Non-pigmented ciliary epithelial cell (primary cell): ENCODE measurements at places on chromosomes 6 and 20.

DNA sequence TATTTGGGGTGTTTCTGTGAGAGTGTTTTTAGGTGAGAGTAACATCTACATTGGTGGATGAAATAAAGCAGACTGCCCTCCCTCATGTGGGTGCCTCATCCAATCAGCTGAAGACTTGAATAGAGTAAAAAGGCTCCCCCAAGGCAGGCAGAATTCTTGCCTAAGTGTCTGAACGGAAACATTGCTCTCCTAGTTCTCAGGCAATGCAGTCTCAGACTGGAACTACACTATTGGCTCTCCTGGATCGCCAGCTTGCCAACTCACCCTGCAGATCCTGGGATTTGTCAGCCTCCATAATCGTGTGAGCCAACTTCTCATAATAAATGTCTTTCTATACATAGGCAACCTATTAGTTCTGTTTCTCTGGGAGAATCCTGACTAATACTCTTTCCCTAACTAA lies 5.5 kb upstream of the TMEM170B start:
- no peak for DNase-seq

GRCh38 chr6:100719883-100720682 lies 161.0 kb downstream of the ASCC3 start:
- DNase-seq = no peak

DNA sequence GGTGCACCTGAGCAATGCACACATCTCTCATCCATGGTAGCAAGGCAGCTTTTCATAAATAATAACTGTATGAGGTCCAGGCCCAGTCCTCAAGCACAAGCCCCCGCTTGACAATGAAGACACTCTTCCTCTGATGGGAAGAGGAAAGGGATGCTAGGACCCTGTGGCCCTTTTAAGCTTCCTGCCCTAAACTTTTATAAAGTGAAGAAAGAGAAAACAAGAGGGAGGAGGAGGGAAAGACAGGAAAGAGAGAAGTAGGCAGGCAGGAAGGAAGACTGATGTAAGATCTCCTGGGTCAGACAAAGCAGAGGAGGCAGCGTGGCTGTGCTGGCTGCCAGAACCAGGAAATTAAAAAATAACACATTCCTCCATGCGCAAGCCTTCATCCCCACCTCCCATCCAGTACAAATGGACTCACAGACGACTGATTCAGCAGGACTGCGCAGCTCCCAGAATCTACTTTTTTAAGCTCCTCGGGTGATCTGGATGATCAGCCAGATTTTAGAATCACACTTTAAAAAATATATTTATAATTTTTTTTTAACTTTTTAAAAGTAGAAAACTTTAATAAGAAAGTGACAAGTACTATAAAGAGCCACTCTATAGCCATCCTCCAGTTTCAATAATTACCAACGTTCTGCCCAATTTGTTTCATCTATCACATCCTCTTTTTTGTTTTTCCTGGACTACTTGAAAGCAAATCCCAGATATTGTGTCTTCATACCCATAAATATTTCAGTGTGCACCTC lies 16.5 kb downstream of the TNFAIP3 start:
- DNase-seq = no peak

DNA sequence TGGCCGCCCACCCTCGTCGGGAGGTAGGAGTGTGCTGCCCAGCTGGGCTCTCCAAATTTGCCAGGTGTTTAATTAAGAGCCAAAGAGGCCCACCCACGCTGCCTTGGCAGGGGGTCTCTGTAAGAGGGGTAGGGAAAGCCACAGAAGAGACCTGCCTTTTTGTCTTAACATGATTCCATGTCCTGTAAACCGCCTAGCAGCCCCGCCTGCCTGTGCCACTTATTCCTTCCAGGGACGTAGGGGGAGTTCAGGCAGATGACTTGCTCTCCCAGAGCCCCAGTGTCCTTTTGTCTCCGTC lies 2.1 kb downstream of the FAM210B start:
- DNase-seq = no peak

- no peak for DNase-seq
Observed at GRCh38 chr6:149129371-149130077, 188.0 kb upstream of the TAB2 start.

- DNase-seq = no peak
Observed at GRCh38 chr20:51959066-51959542, 156.8 kb upstream of the SALL4 start.

DNA sequence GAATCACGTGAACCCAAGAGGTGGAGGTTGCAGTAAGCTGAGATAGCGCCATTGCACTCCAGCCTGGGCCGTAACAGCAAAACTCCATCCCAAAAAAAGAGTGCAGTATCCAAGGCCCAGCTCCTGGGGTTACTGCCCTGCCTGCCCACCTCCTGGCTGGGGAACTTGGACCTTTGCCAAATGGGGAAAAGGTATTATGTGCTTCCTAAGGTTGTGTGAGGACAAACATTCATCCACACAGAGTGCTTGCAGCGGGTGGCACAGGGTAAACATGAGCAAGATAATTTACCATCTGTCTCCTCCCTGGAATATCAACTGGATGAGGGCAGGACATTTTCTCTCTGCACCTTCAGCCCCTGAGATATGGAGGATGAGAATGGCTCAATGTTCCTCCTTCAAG lies 94.9 kb upstream of the POPDC3 start:
- no peak for DNase-seq

- no peak for DNase-seq
Observed at GRCh38 chr6:157520596-157521361, 139.8 kb downstream of the ZDHHC14 start.

DNA sequence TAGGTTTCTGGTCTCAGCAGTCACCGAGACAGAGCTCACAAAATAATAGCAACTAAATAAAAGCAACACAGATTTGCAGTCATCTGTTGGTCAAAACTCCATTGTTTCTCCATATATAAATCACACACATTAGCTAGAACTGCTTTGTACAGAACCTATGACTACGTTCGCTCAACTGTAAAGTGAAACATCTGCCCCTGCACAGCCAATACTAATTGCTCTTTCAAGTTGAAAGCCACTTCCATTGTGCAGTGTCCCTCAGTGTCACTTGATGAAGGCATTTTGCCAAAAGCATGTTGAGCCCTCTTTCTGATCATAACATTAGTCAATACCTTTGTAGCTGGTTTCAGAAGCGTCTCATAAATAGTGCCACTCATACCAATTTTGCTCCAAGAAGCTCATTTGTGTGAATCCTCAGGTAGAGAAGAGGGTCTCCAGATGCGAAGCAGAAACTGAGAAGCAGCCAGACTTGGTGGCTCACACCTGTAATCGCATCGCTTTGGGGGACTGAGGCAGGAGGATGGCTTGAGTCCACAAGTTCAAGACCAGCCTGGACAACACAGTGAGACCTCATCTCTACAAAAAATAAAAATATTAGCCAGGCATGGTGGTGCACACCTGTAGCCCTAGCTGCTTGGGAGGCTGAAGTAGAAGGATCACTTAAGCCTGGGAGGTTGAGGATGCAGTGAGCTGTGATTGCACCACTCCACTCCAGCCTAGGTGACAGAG lies 68.9 kb downstream of the PERP start:
- no peak for DNase-seq

- no peak for DNase-seq
Observed at GRCh38 chr6:56851074-56851473, 103.8 kb upstream of the BEND6 start.

DNA sequence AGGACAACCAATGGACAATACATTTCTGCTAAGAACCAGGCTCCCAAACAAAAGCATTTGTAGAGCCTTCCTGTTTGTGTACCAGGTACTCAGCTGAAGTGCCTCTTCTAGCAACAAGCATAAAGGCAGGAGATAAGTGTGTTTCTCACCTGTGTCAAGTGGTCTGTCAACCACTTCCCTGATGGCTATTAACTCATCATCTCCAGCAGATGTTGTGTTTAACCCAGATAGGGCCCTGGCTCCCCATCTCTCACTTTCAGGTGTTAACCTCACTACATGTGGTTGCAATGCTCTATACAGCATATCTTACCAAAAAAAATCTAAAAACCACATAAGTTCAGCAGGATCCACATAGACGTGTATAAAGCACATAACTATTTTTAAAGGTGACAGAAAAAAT lies 9.6 kb upstream of the IL17A start:
- DNase-seq = no peak

DNA sequence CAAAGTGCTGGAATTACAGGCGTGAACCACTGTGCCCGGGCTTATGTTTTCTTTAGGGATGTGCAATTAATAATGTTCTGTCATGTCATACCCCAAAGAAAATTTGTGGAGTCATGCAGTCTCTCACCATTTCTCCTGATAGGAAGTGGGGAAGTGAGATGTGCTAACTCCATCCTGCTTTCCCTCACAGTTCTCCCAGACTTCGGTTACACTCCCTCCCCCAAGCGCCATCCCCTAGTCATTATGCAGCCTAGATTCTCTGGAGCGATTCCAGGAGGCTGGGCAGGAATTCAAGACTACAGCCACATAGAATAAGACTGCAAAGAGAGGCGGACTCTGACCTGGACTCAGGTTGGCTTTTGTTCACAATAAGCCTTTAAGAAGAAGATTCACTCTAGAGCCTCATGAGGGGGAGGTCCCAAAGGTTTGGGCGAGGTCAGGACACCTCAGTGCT lies 271.4 kb downstream of the ALDH8A1 start:
- DNase-seq = no peak

GRCh38 chr6:157884756-157885155 lies 61.7 kb downstream of the SNX9 start:
- no peak for DNase-seq

GRCh38 chr20:59164686-59165391 lies 1.2 kb downstream of the ZNF831 start:
- DNase-seq = no peak

- no peak for DNase-seq
Observed at GRCh38 chr6:25296217-25296905, 17.2 kb downstream of the CARMIL1 start.

DNA sequence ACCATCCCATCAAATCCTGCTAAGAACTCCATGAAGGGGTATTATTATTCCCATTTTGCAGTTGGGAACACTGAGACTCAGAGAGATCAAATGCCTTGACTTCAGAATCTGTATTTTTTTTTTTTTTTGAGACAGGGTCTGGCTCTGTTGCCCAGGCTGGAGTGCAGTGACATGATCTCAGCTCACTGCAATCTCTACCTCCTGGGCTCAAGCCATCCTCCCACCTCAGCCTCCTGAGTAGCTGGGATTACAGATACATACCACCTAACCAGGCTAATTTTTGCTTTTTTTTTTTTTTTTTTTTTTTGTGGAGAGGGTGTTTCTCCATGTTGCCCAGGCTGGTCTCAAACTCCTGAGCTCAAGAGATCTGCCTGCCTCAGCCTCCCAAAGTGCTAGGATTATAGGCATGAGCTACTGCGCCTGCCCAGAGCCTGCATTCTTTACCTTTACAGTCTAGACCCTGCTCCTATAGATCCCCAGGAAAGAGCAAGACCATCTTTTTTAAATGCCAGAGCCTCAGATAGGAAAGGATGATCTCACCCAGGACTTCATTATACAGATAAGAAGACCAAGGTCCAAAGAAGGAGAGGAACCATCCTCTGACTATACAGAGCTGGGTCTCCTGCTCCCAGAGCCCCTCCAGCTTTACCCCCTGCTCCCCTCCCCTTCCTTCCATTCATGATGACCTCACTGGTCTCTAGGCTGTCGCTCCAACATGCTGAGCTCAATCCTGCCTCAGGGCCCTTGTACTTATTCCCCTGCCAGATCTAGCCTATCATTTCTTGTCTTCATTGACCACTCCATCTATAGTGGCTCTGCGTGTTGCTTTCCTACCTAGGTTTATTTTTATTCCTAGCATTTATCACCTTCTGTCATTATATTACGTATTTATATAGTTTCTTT lies 138.6 kb downstream of the CEBPB start:
- DNase-seq = no peak

GRCh38 chr20:57438552-57438951 lies 47.4 kb downstream of the RBM38 start:
- no peak for DNase-seq

DNA sequence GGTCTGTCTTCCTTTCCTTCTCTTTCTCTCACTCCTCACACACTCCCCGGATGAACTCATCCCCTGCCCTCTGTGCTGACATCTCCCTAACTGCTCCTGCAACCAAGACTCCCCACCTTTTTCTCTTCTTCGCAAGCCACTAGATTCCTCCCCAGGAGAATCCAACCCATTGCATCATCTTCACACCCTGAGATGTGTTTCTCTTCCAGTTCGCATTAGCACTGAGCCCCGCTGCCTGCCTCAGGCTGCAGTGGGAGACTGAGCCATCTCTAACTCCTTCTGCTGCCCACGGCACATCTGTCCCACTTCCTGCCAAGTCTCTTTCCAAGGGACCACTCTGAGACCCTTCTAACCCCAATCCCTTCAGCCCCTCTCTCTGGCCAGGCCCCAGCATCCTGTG lies 67.2 kb upstream of the NNAT start:
- DNase-seq = no peak

DNA sequence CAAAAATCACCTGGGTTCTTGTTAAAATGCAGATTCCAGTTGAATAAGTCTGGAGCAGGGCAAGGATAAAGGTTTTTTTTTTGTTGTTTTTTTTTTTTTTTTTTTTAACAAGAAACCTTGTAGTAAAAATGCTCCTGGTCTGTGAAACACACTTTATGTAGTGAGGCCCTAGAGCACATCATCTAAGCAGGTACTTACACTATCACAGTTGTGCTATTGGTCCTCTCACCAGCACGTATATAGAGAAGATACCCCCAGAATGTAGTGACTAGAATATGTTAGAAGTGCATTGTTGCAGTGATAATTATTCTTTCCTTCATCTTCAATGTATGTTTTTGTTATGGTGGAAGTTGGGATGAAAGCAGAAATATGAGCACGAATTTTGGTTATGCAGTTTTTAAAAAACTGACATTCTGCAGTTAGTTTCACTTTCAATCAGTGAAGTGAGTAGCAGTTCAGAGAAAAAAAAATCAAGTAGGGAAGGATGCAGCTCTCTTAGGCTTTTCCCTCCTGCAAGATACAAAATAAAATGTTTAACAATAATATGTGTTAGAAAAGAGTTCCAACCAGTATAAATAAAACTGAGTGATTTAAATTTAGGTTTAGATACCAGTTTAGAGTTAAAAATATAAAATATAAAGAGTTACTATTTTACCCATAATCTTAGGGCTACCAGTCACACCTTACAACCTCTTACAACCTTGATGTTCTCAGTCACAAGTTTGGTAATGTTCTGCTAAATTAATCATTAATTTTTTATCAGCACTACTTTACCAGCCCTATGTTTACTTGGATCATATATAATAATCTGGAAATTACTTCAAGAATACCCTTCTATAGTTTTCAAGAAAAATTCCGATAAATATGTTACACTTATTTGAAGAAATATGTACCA lies 9.2 kb upstream of the DEFB113 start:
- DNase-seq = no peak

GRCh38 chr6:18961566-18961965 lies 574.4 kb downstream of the RNF144B start:
- DNase-seq = no peak

- DNase-seq = no peak
Observed at GRCh38 chr20:59720013-59720412, 115.7 kb downstream of the PHACTR3 start.
